Activated CD4-positive, alpha-beta T cell treated with anti-CD3 and anti-CD28 coated beads, Interleukin-10, Interleukin-2, amounts not matched to agents 100 ng/mL and 50 ng/mL, durations not matched to agents 16 hours and 8 hours (primary cell): ENCODE measurements at places on chromosomes 7 and 10.

GRCh38 chr10:110311357-110311949 lies 6.7 kb upstream of the SMNDC1 start:
- peak; percentile 63 for DNase-seq

GRCh38 chr7:139914306-139915267 lies 85.5 kb downstream of the TBXAS1 start:
- DNase-seq, result no peak

DNA sequence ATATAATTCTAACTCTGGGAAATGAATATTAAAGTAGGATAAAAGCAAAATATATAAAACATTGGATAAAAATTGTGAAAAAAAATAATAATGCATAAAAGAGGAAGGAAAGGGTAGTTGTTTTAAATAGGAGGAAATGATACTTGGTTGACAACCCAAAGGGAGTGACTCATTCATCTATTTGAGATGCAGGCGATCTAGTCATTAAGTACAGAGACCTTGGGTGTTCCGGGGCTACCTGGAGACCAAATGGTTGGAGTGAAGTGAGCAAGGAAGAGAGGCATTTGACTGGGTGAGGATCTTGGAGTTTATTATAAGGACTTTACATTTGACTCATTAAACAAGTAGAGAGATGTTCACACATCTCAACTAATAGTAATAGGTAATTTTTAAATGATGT lies 111.0 kb downstream of the LRRTM3 start:
- peak; percentile 1 for DNase-seq

DNA sequence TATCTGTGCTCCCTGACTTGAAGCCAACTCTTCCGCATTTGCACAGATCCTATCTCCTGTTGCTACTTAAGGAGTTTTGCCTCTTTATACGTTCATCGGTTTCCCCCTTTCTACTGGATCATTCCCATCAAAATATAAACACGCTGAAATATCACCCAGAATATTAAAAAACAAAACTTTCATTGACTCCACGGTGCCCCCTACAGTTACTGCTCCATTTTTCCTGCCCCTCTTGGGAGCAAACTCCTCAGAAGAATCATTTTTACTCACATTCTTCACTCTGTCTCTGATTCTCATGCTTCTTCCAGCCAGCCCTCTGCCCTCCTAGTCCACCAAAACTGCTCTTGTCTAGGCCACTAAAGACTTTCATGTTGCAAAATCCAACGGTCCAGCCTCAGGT lies 66.4 kb downstream of the MYOF start:
- DNase-seq, result no peak

- DNase-seq, result peak; percentile 36
These were observed 1.2 kb downstream of the SLC4A2 start for GRCh38 chr7:151060416-151061212.

DNA sequence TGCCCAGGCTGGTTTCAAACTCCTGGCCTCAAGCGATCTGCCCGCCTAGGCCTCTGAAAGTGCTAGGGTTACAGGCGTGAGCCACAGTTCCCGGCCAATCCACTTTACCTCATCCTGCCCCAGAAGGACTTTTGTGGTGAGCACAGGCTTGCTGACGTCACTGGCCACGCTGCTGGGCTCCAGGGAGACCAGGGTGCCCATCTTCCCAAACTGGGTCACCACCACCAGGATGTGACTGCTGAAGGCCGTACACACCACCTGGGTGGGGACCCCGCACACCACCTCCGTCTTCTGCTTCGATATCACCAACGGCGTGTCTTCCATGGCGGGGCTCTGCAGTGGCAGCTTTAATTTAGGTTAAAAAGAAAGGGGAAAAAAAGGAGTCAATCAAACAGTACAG lies 816 bp downstream of the PSMG3 start:
- DNase-seq, result peak; percentile 68

- DNase-seq, result no peak
These were observed 20.7 kb downstream of the CCDC3 start for GRCh38 chr10:12980713-12981306.

- DNase-seq, result no peak
These were observed 54.9 kb upstream of the SDK1 start for GRCh38 chr7:3246127-3246526.

DNA sequence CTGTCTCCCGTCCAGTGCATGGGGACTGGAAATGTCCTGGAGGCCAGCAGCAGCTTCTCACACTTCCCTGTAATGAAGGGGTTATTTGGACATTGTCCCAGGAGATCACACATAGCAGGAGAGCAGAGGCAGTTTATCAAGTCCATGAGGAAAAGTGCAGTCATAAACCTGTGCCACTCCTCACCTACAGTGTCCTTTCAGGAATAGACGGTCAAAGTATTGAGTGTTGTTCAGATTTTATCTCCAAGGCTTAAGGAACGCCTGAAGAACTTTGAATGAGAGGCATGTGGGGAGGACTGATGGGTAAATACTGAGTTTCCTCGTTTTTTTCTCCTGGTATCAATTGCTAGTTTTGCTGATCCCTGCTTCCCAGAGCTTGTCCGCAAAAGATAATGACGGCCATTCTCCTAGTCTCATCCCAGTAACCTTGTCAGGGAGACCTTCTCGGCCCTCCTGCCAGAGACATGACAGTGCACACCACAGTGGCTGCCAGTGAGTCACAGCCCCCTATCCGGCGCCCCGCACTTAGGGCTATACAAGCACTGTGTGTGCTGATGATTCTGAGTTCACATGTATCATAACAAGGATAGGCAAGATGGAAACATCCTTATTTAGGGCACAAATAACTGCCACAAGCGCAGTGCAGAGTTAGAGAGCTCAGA lies 495.5 kb upstream of the MGMT start:
- no peak for DNase-seq

DNA sequence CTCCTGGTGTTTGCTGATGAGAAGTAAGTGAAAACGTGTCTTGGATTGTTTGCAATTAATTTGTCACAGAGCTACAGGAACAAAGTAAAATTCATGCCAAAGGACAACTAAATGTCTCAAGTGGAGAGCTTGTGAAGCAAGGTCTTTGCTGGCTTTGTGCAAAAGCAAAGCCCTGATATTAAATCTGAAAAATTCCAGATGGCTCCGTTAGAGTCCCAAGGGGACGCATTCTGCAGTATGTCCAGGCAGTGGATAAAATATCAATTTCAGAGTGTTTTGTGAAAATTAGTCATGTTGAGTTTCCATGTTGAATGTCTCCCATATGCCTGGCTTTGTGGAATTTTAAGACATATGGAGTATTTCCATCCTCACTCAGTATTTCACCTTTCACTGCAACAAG lies 102.5 kb upstream of the PTN start:
- no peak for DNase-seq

GRCh38 chr10:61903221-61903927 lies 1.9 kb downstream of the ARID5B start:
- peak; percentile 89 for DNase-seq

- DNase-seq, result no peak
These were observed 84.6 kb downstream of the AKAP9 start for GRCh38 chr7:92025260-92025659.

- no peak for DNase-seq
These were observed 106.8 kb downstream of the NEURL1 start for GRCh38 chr10:103600325-103600724.
